ENCODE measurements at places on chromosomes 2 and 18. TPM values are rescaled to one million over a fixed set of nuclear protein-coding genes. Genes with fewer than 3 reads are reported as not detected.

GRCh38 chr2:233414777-233415570 lies 60.7 kb downstream of the DGKD start:
- no peak for DNase-seq

DNA sequence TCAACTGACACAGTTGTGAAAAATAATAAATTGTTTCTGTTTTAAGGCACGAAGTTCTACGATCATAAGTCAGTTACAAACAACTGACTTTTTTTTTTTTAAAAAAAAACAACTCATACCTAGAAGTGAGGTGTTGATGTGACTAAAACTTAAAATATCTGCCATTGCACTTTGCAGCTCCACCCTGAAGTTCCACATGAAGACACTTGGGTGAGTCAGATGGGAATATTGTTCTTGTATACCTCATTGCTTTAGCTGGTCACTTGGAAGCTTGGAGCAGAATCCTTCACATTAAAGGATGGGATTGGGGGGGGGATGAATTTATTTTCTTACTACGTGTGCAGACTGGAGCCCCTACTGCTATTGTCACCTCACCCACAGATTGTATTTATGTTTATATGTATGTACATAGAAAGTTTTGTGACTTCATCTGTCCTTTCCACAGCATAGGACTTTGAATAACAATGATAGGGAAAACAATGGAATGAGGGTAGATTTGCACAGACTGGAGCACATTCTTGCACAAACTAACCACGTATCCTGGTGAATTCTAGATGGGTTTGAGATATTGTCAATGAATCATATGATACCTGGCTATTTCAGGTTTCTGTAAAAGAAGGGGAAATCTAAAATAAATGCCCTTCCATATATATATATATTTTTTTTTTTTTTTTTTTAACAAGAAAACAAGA lies 57.9 kb upstream of the ARHGAP15 start:
- DNase-seq: no peak

- DNase-seq: no peak
Observed at GRCh38 chr2:128874608-128875007, 555.9 kb upstream of the HS6ST1 start.

GRCh38 chr2:20334605-20335203 lies 15.9 kb downstream of the PUM2 start:
- DNase-seq: no peak

- no peak for DNase-seq
Observed at GRCh38 chr2:143058851-143059250, 70.4 kb upstream of the ARHGAP15 start.

DNA sequence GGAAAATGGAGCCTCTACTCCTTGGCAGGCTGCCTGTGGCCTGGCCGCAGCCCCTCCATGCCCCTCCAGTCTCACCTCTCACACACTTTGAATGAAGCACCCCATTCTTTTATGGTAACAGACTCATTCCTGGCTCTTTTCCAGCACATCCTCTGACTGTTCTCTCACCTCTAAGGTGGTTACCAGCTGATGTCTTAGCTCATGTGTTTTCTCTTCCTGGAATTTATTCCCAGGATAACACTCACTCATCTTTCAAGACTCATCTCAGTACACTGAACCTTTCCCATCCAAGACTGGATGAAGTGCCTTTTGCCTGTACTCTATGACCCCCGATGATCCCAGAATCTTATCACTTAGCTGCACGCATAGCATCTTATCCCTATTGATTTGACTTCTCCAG lies 50.6 kb downstream of the SLC9A4 start:
- DNase-seq: no peak

GRCh38 chr2:102677244-102678215 lies 58.2 kb downstream of the SLC9A2 start:
- DNase-seq: no peak

DNA sequence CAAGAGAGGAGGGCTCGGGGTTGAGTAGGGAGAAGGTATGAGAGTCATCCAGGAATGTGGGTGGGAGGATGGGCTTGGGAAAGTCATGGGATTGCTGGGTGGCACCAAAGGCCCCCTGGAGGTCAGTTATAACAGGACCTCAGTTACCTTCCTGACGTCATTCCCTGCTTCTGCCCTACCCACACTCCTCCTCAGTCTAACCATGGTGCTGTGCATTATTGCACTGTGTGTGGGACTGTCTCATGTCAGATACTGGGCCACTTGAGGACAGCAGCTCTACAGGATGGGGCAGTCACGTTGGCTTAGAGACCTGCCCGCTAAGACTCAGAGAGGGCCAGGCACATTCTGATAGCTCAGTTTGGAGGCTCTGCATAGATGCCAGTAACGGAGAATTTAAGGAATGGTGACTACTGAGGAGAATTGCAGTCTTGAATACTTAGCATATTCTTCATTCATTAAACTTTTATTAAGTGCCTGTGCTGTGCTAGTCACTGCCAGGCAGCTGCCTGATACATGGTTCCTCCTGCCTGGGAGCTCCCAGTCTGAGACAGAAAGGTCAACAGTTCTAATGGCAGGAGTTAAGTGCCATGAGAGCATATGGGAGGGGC lies 90.5 kb downstream of the LAMA3 start:
- peak; percentile 33 for DNase-seq

DNA sequence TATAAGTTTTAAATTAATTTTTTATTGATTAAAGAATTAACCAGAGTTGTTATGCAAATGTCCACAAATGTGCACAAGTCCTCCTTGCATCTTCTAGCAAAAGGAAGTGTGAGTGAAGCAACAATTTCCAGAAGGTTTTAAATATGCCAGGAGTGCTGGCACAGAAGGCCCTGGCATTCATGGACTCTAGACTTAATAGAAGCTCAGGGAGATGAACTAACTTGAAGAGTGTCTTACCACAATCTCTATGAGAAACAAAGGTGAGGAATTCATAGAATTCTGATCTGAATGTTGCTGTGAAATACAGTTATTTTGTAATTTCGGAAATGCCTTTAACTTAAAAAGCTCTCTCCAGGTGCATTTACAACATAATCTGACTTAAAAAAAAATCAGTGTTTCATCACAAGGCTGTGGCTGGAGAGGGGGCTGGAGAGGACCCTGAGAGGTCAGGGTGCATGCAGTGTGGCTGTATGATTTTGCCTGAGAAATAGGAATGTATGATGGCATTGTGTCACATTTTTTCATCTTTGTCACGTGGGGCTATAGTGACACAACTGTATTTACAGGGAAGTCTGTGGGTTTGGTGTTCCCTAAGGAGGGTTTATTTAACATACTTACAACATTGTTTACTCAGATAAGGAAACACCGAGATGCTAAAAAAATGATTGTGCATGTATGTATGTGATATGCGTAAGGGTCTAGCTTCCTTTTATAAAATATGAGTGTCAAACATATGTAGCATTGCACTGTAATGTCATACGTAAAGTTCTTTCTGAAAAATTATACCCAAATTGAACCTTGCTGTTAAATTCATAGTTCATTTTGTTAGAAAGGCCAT lies 66.2 kb downstream of the MAP4K4 start:
- DNase-seq: no peak

DNA sequence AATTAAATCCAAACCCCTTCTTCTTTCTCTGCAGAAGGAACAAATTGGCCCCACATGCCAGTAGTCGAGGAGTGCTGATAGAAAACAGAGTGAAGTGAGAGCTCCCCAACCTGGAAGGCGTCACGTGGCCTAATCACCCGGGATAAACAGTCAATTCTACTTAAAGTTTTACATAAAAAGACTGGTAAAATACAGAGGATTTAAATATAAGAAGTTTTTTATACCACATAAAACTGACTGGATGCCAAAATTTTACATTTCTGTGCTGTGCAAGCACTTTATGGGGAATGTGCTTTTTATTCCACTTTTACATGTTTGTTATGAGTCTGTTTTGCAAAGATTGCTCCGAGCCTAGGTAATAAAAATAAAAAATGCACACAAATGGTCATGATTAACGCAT lies 1586.8 kb upstream of the ACVR2A start:
- no peak for DNase-seq

- no peak for DNase-seq
Observed at GRCh38 chr2:71787108-71787415, 333.7 kb downstream of the DYSF start.

DNA sequence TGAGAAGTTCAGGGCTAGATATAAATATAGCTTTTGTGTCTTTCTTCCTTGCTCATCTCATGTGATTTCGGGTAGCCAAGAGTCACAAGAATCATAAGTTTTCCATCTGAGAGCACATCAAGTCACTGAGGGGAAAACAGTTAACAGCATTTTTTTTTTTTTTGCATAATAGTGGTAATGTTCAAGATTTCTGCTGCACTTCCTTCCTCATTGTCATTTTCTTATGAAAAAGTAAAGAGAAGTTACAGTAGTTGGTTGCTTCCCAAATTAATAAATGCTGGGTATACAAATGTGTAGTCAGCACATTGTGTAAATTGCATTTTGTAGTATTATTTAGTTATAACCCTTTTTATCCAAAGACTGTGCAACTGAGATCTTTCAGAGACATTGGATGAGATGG lies 93.6 kb downstream of the ZEB2 start:
- DNase-seq: no peak

DNA sequence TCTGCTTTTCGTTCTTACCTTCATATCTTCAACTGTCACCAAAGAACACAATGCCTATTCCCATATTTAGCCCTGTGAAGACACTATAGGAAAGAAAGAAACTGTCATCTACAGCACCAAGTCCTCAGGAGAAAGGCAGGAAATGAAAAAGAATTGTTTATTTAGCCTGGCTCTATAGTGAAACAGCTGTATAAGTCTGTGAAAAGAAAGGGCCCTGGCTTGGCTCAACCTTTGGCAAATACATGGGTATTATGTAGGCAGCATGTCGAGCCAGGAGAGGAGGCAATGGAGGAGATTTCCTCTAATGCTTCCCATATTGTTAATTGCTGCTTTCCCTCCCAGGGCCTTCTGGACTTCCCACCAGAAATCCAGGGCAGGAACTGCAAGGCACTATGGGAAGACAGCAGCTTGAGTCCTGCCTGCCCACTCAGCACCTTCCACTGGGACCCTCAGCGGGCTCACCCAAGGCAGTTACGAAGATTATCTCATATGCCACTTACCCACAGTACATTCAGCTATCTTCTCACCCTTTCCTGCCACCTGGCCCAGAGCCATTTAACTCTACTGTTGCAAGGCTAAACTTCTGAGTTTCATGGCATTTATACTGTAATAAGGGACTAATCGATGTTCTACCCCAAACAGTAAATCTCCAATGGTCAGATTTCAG lies 30.1 kb downstream of the SLC8A1 start:
- DNase-seq: no peak

DNA sequence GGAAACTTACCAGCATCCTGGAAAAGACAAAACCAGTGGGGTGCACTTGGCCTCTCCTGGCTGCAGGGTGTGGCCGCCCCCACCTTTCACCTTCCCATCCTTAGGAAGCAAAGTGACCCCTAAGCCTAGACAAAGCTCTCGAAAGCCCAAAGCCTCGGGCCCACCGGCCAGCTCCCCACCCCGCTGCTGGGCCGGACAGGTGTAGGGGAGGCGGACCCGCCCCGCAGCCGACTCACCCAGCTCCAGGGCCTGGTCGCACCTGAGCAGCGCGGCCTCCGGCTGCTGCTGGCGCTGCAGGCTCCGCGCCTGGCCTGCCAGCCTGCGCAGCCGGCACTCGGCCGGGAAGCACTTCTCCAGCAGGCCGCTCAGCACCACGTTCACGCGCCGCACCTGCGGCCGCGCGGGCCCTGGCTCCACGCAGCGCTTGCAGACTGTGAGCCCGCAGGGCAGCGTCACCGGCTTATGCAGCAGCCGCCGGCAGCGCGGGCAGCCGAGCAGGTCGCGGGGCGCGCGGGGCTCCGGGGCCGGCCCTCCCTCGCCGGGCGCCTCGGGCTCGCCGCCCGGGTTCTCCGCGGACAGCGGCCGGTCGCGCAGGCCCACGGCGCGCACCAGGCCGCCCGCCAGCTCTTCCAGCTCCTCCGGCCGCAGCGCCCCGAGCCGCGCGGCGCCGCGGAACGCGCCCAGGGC lies 979 bp downstream of the LONRF2 start:
- DNase-seq: peak; percentile 75

Gene SIX3
- 6.6 TPM for total RNA-seq

Gene UBXN2A
- total RNA-seq: 15.4 TPM

Gene CIB4
- total RNA-seq: not detected

Gene KATNAL2
- 11.7 TPM for total RNA-seq

Gene SF3B1
- 296 TPM for total RNA-seq

Gene TMEM247
- not detected for total RNA-seq

Gene DLGAP1
- total RNA-seq: 24.0 TPM
